ENCODE measurements at places on chromosomes 11 and 22.

DNA sequence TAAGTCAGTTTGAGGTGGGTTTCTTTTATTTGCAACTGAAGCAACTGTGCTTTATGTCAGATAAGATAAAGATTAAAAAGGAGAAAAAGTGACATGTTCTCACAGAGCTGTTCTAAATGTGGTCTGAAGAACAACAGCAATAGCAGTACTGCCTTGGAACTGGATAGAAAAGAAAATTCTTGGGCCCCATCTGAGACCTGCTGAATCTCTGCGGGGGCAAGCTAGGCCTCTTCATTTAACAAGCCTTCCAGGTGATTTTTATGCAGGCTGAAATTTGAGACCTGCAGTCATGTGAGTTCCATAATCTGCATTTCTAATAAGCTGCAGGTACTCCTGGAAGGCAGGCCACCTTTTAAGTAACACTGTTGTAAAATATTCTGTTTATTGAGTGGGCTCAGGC lies 91.4 kb upstream of the CTSC start:
- no peak for DNase-seq

DNA sequence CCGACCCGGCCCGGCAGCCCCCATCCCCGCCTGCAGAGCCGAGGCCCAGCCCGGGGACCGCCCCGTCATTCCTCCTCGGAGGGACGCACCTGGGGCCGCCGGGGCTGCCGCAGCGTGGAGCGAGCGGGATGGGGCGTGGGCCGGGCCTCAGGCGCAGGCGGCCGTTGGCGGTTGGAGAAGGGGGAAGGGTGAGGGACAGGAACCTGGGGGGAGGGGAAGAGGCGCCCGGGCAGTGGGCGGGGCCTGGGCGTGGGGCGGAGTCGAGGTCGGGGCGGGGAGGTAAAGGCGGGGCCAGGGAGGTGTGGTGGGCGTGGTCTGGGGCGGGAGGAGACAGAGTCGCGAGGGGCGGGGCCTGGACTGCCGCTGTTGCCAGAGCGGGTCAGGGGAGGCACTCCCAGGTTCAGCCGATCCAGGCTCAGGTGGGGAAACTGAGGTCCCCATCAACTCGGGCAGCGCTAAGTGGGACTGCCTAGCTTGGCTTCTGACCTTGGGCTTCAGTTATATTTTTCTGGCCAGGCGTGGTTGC lies at the start of gene TESMIN:
Gene TESMIN, minus strand, starts transcription at position 190 of the 526 bp plus-strand sequence. CDS start 860 bp downstream, outside the sequence.
- DNase-seq, result peak; percentile 46

GRCh38 chr11:116579031-116579653 lies 193.6 kb downstream of the BUD13 start:
- DNase-seq, result no peak

- no peak for DNase-seq
Observed at GRCh38 chr22:41106122-41106968, 14.0 kb downstream of the EP300 start.

DNA sequence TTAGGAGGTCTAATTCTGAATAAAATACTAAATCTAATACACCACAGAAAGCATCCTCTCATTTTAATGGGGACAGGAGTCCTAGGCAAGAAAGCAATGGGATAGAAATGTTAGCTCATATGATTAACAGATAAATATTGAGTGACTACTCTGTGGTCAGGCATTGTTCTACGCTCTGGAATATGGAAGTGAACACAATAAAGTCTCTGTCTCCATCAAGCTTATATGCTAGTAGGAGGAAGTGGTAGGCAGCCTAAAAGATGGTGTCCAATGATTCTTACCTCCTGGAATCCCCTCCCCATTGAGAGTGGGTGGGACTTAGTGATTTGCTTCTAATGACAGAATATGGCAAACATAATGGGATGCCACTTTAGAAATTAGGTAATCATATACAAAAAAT lies 160.3 kb upstream of the PDGFD start:
- DNase-seq, result no peak

- DNase-seq, result no peak
Observed at GRCh38 chr11:44950031-44950624, 555 bp downstream of the TP53I11 start.
